ENCODE measurements at places on chromosomes 5 and 9.

GRCh38 chr9:92378865-92379560, 25.4 kb downstream of the OGN start:
- DNase-seq, result no peak

DNA sequence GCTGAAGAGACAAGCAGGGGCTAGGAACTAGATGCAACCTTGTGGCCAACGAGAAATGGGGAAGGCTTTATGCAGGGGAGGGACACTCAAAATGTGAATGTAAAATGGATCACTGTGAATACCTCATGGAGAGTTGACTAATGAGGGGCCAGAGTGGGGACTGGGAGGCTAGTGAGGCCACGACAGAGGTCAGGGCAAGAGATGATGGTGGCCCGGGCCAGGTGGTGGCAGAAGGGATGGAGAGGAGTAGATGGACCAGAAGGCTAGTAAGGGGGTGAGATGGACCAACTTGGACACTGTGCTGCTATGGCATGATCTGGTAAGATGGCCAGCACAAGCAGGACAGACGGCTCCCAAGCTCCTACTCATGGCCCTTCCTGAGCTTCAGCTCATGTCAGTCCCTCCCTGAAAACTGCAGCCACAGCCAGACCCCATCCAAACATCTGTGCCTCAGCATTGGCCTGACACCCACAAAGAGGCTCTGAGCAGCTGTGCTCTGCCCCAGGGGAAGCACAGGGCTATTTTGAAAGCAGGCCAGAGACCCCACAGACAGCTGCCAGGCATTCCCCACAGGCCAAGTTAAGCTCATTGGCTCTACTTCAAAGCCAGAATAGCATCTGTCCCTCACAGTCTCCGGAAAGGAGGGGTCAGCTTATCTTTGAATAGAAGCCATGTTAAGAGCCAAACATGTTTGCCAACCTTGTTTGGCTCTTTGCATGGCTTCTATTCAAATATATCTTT, 22.1 kb downstream of the P4HA2 start:
- no peak for DNase-seq

DNA sequence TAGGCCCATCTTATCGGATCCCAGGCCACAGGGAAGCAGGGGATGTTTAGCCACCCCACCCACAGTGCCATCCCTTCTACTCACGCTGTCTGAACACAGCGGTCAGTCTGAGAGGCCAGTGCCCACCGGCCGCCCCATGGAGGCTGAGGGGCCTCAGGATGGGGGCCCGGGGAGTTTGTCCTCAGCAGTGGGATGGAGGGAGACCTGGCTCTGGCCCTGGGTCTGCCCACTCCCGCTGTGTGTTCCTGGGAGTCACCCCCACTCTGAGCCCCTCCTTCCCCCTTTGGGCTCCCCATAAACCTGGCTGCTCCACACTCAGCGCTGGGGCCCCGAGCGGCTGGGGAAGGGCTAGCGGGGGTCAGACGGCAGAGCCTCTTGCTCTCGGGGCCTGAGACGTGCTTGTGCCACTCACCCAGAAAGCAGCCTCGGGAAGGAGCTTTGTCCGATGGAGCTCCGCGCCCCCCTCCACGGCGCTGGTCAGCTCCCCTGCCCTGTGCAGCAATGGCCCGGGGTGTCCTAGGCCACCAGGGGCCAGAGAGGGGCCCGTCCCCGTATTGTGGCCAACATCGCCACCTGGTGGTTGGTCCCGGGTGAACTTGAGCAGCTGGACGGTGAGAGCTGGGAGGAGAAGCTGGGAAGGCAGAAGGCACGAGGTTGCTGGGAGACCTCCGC, 10.9 kb upstream of the LAMC3 start:
- no peak for DNase-seq

DNA sequence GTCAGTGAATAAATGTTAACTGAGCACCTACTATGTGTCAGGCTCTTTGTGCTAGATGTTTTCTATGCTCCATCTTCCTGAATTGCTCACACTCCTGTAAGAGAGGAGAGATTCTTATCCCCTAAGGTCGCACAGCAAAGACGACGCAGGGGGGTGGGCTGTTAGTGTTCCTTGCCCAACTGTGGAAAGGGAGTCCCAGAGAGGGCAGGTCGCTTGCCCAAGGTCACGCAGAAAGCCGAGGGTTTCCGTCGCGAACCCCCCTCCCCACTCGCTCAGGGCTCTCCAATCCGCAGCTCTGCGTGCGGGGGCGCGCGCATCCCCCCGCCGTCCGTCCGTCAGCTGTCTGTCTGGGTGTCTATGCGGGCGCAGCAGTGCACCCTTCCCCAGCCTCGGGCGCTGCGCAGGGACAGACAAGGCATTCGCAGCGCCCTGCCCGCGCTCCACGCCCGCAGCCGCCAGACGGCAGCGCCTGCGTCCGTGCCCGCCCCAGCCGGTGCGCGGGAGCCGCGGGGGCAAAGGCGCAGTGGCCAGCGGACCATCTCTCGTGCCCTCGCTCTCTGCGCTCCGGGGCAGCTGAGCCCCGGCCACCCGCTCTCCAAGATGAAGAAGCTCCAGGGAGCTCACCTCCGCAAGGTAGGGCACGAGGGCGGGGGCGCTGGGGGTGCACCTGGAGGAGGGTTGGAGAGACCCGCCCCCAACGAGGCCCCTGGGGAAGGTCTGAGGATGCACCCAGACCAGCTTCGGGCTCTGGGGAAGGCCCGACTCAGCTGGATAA, at the start of gene SLC6A7:
TSS of gene SLC6A7 (plus strand) at position 335 of the 775 bp plus-strand sequence. CDS start at position 601, 266 bp downstream.
- no peak for DNase-seq

DNA sequence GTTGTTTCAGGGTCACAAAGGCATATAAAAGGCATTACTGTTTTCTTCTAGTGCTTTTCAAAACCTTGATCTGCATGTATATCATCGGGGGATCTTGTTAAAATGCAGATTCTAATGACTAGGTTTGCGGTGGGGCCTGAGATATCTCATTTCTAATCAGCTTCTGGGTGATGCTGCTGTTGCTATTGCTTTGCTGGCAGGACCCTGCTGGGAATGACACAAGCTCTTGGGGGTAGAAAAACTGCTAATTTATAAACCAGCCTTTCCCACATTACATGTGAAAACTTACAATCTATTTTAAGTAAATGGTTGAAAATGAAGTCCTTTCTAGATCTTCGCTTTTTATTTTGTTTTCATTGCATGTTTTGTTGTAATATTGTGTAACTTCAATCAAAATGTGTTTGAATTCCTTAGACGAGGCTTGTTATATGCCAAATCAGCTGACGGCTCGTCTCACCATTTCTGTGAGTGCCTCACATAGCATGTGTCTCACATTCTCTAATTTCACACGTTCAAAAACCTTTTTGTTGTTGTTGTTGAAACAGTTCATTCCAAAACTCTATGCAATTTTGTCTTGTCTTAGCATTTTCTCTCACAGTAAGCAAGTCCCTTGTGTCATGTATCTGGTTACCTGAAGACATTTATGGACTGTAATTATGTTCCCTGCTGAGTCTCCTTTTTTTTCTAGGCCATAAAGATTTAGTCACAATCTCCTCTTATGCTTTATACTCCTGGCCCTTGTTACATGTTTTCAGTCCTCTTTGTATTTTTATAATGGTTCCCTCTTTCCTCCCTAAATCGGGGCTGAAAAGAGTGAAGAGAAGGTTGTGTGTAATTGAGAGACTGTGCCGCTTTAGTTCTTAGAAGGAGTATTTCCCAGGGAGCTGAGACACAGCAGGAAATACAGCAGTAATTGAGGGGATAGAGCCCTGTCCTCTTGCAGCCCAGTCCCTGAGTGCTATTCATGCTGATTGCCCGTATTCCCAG, 521.0 kb upstream of the SEMA6A start:
- DNase-seq, result no peak

DNA sequence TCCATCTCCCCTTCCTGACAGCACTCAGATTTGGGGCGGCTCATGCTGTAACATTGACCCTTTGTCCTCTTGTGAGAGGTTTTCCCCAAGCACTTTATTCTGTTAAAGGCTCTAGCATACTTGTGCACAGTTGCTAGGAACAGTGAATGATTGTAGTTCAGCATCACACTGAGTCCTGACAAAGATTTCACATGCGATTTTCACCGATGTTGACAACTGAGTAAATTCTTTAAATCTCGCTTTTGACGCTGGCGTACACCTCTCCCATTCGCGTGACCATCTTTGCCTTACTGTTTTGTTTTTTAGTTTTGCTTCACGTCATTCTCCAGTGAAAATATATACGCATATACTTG, 780 bp downstream of the CDC37L1 start:
- DNase-seq, result no peak

- DNase-seq, result no peak
These were observed 8.6 kb upstream of the CCNH start for GRCh38 chr5:87421307-87421706.

- no peak for DNase-seq
These were observed 207.9 kb downstream of the GDNF start for GRCh38 chr5:37631939-37632338.

DNA sequence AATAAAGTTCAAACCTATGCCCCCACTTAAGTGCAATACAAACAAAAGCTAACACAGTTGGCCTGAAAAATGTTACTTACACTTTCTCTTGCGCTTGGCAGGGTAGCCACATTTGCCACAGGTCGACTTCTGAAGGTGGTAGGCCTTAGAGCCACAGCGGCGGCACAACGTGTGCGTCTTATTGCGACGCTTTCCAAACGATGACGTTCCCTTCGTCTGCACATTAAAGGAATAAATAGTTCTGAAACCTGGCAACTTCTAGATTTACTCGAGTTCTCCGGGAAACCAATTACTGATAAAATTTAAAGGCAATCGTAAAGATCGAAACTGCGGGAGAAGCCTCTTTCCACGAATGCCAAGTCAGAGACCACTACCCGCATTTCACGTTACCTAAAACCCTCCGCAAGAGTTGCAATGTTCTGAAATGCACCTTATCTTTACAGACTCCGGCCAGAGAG, 602 bp downstream of the RPL37 start:
- no peak for DNase-seq

GRCh38 chr5:54254482-54255198, 55.7 kb downstream of the ARL15 start:
- no peak for DNase-seq

- DNase-seq, result no peak
These were observed 88.9 kb downstream of the LIFR start for GRCh38 chr5:38467353-38468040.
